Testis (tissue), 5 donors: ENCODE measurements at places on chromosomes 16 and 17.
A peak's percentile ranks its signal among the peaks of the same experiment; 100 is the strongest.

DNA sequence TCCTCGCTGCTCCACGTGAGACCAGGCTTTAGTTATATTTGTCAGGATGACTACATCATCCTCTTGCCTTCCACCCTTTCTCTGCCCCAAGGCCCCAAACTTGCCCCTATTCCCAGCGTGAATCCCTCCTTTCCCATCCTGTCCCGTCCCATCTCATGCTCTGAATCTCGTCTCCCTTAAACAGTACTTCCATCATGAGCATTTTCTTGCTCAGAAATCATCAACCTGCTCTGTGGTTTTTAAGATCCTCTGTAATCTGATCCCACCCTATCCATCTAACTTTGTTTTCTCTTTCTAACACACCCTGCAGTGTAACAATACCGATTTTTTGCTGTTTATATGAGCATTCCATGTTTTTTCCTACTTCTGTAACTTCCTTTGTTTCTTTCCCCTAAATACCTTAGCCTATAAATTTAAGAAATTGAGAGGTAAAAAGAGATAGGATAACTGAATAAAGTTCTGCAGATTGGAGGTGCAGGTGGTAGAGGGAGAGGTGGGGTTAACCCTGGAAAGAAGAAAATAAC is 39.7 kb downstream of the MRTFB start:
- DNase-seq = no peak

- no peak for DNase-seq
These were observed 69.3 kb downstream of the KCNJ2 start for GRCh38 chr17:70238646-70239045.

- DNase-seq = no peak
These were observed 1.1 kb downstream of the KATNIP start for GRCh38 chr16:27551036-27551435.

- no peak for DNase-seq
These were observed 1.2 kb downstream of the LAT start for GRCh38 chr16:28986046-28986445.

DNA sequence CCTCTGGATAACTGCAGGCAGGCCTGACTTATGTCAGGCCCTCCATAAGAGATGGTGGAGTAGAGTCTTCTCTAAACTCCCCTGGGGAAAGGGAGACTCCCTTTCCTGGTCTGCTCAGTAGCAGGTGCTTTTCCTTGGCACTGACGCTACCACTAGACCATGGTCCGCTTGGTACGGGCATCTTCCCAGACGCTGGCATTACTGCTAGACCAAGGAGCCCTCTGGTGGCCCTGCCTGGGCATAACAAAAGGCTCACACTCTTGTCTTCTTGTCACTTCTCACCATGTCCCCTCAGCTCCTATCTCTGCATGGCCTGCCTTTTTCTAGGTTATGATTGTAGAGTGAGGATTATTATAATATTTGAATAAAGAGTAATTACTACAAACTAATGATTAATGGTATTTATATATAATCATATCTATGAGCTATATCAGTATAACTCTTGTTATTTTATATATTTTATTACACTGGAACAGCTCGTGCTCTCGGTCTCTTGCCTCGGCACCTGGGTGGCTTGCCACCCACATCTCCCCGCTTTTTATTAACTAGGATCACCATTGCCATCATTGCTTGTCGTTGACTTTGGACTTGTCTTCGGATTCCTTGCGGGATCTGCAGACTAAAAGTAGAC is 59.8 kb upstream of the ARL4D start:
- DNase-seq = peak; percentile 89

GRCh38 chr17:50986989-50987660 is 121.0 kb upstream of the TOB1 start:
- no peak for DNase-seq

- no peak for DNase-seq
These were observed 12.1 kb downstream of the ATP2A3 start for GRCh38 chr17:3952186-3952585.

- no peak for DNase-seq
These were observed 13.9 kb downstream of the TSPOAP1 start for GRCh38 chr17:58314706-58315015.

- DNase-seq = no peak
These were observed 17.1 kb downstream of the SPIRE2 start for GRCh38 chr16:89845417-89845816.

GRCh38 chr16:52247737-52248136 is 299.2 kb downstream of the TOX3 start:
- DNase-seq = no peak

GRCh38 chr17:28735242-28735722 is 6.7 kb downstream of the NEK8 start:
- no peak for DNase-seq

DNA sequence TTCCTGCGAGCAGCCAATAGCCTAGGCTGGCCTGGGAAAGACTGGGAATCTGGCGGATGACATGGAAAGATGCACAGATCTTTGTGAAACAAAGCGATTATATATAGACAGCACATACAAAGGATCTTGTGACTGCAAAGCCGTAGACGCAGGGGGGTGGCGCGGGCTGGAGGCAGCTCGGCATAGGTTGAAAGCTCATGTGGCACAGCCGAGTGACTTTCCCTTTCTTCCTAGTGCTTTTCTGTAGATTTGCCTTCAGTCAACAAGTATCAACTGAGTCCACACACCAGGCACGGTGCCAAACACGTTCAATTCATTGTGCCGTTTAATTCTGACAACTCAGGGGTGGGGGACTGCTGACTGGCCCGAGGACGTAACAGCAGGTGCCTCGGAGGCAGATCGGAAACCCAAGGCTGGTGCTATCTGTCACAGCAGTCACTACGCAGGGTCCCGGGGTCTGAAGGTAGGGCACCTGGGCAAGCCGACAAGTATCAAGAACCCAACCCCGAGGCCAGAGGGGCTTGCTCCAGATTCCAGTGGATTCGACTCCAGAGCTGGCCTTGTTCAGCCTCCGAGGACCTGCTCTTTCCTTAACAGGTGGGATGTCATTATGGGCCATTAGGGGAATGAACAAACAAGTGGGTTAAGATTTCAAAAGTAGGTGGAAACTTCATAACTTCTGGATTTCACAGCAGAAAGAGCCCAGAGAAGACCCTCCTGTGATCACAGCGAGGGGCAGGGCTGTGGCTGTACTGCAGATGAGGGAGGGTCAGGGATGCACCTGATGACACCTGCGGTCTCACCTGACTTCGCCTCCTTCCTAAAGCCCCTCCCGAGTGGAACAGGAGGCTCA is 5.9 kb downstream of the PAM16 start:
- DNase-seq = peak; percentile 53

DNA sequence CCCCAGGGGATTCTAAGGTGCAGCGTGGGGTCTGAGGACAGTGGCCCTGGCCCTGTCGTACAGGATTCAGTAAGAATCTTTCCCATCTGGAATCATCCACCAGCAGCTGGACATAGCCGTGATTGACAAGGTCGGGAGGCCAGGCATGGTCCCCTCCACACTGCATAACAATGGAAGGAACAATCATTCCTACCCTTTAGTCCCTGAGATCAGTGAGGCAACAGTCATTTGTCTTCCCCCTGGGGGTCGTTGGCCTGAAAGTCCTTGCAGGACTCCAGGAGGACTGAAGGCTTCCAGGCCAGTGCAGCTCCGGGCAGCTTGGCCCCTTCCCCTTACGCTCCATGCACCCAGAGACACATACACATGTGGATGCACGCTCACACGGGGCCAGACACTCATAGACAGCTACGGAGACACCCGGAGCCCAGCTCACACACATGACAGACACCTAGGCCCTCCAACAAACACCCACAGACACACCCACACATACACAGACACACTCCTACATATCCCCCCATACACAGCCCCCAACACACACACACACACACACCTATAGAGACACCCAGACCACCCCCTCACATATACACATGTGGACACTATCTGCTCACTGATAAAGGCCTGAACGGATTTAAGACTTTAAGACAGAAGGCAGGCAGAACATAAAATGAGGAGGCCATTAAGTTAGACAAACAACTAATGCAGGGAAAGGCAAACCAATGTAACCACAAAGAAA is 42.9 kb downstream of the LITAF start:
- DNase-seq = no peak

GRCh38 chr17:46978489-46979146 is 435 bp downstream of the RPRML start:
- DNase-seq = no peak

GRCh38 chr17:47855737-47856136 is 4.8 kb upstream of the SP6 start:
- no peak for DNase-seq

DNA sequence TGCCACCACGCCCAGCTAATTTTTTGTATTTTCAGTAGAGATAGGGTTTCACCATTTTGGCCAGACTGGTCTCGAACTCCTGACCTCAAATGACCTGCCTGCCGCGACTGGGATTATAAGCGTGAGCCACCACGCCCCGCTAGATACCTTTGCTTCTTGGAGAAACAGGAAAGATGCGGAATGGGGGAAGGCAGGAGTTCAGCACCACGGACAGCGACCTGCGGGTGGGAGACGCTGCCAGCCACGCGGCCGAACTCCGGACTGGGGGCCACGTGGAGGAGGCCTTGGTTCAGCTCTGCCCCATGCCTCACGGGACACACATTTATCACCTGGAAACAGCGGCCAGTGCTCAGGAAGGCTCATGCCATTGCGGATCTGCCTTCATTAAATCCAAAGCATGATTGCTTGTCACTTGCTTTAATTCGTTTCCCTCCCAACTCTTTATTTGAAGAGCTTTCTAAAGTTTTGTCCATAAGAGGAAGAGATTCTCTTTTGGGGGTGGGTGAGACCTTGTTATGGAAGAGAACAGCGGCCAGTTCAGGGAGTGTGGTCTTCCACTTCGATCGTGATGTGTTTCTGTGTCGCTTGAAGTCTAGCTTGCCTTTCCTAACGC is 219.9 kb downstream of the ENGASE start:
- peak; percentile 83 for DNase-seq

DNA sequence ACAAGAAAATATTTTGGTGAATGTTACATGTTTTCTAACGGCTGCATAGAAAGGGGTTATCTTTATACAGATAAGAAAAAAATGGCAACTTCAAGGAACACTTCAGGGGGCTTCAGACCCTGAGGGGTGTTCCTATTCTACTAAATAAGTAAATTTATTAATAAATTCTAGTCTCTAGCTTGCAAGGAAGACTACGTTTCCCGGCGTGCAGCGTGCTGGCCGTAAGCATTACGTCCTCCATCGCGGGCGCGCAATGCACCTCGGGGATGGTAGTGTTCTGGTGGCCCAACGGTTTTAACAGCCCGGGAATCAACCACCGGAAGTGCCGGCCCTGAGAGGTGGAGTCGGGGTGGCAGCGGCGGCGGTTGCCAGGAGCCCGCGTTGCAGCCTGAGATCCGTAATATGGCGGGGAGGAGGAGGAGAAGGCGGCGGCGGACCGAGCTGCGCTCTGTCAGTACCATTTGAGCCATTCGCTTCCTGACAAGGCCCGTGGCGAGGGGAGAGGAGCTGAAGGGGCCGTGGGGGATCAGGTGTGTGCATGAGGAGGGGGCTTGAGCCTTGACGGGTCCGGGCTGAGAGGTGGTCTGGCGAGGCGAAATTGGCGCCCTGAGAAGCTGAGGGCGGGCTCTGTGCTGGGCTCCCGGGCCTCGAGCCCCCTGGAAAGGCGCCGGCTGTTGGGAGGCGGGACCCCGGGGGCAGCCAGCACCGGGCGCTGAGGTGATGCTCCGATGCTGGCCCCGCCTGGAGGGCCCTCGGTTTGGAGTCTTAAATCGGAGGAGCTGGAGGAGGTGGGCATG is at the start of gene CCP110:
Gene CCP110, plus strand, starts transcription at position 384 of the 797 bp plus-strand sequence. CDS start 3,940 bp downstream, outside the sequence.
- peak; percentile 99 for DNase-seq

DNA sequence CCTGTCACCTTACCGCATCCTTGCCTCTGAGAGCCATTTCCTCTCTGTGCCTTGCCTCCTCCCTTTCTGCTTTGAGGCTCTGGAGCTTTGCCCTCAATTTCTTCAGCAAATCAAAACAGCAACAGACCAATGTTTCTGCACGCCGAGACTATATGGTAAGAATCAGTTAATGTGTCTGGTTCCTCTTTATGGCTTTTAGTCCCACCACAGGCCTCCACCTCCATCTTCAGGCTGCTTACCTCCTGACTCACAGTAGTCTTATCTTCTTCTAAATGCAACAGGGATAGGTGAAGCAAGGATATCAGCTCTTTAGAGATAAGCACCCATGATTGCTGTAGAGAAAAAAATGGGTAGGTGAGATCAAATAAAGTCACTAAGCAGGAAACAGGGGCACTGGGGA is 9.2 kb upstream of the ALDOC start:
- DNase-seq = no peak

GRCh38 chr16:12458591-12459358 is 344.9 kb downstream of the CPPED1 start:
- DNase-seq = no peak

- DNase-seq = no peak
These were observed 26.8 kb downstream of the TRPV2 start for GRCh38 chr17:16442141-16442540.

GRCh38 chr16:53773881-53774280 is 69.9 kb downstream of the FTO start:
- no peak for DNase-seq

DNA sequence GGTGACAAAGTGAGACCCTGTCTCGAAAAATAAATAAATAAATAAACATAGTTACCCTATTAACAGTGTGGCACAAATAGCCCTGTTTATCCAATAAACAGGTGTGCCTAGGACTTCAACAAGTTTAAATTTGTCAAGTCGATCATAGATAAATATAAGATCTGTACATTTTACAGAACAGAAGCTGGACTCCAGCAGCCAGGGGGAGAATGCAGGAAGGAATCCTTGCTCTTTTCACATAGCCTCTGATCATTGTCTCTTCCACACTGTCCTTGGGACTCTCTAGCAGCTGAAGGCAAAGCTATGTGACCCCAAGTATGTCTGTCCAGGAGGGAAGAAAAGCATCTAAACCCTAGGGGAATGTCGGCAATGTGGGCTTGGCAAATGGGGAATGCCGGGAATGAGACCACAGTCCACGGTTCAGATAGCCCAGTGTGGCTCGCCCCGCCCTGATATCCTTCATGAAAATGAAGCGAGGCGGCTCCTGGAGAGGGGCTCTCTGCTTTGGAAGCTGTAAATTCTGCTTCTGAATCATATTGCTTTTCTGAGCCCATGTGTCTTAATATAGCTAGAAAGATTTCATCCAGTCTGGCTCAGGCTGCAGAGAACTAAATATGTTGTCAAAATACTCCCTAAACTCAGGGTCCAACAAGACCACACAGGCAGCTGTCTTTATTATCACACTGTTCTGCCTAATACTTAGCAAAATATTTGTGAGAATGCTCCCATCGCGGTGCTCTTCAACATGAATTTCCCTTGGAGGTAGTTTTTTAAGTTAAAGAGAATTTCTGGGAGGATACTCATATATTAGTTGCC is 24.9 kb upstream of the GRB2 start:
- DNase-seq = peak; percentile 26

- peak; percentile 52 for DNase-seq
These were observed 60.8 kb upstream of the CLEC18A start for GRCh38 chr16:69890114-69890891.

DNA sequence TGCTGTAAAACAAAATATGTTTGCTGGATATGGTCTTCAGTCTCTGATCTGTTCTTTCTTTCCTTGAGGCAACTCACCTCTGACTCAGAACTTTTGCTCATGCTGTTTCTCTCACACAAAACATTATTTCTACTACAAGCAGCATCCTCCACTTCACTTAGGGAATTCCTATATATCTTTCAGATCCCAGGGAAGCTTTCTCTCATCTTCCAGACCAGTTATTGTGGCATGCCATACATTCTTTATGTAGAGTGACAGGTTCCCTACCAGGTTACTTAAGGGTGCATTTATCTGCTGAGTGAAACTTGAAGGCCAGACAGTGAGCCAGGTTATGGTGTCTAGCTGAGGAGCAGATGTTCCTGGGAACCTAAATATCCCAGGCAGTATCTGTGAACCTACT is 1226.0 kb downstream of the CDH8 start:
- DNase-seq = no peak
